HFFc6 (cell line): ENCODE measurements at places on chromosomes 3 and 15. TPM values are rescaled to one million over a fixed set of nuclear protein-coding genes. Genes with fewer than 3 reads are reported as not detected.

TMEM43 gene
- 70.3 to 83.7 TPM (median 77.2 TPM) in 3 replicates for total RNA-seq

GPR27 gene
- total RNA-seq = not detected in 3 replicates

SYNPR gene
- total RNA-seq = not detected in 3 replicates

SLC12A1 gene
- not detected in 2 replicates for total RNA-seq
